Astrocyte (in vitro differentiated cells and primary cell): ENCODE measurements at places on chromosomes 6 and 20.
A peak's percentile ranks its signal among the peaks of the same experiment; 100 is the strongest.

DNA sequence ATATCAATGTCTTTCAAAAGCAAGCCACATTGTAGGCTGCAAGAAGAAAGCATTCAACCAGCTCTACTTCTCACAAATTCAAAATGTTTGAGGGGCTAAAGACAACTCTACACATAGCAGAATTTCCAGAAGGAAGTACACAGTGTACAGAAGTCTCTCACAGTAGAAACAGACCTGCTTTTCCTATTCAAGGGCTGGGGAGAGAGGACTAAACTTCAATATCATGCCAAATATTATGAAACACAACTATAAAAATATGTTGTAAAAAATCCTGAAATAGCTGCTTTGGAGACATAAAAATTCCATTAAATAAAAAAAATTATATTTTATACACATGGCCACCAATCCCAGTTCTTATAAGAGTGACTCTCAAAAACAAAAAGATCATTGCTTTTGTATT, 70.8 kb upstream of the IPCEF1 start:
- DNase-seq = no peak

DNA sequence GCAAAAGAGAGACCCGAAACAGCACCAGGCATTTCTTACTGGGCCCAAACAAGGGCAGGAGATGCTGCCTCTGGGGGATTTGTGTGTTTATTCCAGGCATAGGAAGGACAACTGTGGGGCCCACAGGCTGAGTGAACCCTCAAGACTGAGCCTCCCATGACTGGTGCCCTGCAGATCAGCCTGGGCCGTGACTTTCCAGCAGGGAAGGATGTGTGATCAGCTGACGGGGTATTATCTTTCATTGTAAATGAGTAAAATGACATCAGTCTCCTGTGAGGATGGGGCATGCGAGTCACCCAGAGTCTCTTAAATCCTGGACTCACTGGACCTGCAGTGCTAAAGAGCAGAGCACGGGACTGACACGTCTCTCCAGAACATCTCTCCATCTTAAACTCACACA, 3.9 kb upstream of the TEAD3 start:
- DNase-seq = peak; percentile 23

DNA sequence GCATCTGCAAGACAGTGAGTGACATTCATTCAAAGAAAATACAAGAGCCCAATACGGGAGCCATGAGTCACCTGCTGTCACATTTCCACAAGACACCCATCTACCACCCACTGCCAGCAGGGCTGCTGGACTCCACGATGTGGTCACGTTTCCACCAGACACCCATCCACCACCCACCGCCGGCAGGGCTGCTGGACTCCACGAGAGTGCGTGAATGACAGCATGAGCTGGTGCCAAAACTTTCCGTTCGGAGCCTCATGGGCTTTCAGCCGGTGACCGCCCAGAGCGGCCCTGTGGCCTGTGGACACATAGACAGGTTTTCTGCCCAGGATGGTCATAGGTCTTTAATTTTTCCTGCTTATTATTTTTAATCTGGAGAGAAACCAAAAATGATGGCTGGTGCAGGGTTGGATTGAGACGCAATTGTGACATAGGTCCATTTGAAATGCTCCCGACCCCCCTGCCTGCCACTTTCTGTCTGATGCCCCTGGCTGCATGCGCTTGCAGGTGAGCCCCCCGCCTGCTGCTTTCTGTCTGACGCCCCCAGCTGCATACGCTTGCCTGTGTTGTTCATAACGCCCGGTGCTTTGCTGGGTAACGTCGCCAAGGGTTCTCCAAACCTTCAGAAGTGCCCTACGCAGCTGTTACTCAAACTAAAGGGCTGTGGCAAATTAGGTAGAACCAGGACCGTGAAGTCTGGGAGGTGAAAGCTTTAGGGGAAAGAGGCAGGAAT, 59.1 kb upstream of the SMOC2 start:
- DNase-seq = no peak

GRCh38 chr6:18053555-18054445, 66.4 kb upstream of the KIF13A start:
- no peak for DNase-seq

- DNase-seq = no peak
These were observed 16.9 kb downstream of the BNIP5 start for GRCh38 chr6:36319821-36320220.

- peak; percentile 90 for DNase-seq
These were observed 29.1 kb upstream of the PKIG start for GRCh38 chr20:44552950-44553908.
